ENCODE measurements at places on chromosomes 1 and 21.

DNA sequence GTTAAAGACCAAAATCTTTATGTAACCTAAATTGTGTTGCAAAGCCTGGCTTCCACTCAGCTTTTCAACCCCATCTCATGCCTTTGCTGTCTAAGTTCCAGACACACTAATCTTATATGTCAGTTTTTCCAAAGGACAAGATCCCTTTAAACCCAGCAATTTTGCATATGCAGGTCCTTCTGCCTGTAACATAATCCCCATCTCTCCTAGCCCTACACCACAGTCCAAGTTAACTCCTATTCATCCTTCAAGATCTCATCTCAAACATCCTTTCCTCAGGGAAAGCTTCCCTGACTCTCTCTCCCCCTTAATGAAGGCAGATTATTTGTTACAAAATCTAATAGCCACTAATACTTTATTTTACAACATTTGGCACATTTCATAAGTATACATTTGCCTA, 366.3 kb downstream of the PLPP3 start:
- DNase-seq = no peak

- no peak for DNase-seq
Measured at GRCh38 chr1:157965584-157965983, 27.9 kb upstream of the KIRREL1 start.

DNA sequence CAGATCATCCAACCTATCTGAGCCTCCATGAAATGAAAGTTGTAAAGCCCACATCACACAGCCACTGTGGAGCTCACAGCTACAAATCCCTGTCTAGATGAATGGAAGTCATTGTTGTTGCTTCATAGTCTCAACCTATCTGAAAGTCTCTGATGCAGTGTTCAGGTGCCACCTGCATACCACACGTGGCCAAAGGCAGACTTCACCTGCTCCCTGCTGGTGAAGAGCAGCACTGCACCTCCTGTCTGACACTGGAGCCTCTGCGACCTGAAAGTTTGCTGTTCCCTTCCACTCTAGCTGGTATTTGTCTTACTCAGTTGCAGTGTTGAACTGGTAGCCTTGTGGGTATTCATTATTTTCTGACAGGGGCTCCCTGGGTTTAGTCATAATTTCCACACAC, 18.4 kb downstream of the LORICRIN start:
- DNase-seq = no peak

GRCh38 chr1:199243423-199244061, 604.7 kb downstream of the PTPRC start:
- DNase-seq = no peak

DNA sequence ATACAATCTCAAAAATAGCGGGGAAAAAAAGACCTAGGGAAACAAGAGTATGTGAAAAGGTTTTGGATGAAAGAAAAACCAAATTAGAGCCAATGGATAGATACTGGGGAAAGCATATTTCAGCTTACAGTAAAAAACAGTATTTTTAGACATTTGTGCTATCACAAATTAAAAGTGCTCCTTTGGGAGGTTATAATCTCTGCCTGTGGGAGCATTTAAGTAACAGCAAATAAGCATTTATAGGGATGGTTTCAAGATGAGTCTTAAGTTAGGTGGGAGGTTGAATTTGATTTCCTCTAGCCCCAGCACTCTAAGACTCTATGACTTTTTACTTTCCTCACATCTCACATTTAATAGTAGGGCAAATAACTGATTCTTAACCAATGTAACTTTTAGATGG, 79.6 kb upstream of the SLFNL1 start:
- no peak for DNase-seq

- no peak for DNase-seq
Measured at GRCh38 chr1:211742889-211743529, 67.6 kb upstream of the NEK2 start.

DNA sequence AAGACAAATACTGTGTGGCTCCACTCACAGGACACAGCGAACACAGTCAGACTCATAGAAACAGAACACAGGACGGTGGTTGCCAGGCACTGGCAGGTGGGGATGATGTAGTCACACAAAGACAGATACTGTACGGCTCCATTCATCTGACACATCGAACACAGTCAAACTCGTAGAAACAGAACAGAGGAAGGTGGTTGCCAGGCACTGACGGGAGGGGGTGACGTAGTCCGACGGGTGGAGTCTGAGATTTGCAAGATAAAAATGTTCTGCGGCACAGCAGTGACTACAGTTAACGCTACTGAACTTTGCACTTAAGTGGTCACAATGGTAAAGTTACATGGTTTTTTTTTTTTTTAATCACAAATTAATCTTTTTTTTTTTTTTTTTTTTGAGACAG, 18.7 kb downstream of the C21orf58 start:
- DNase-seq = no peak

GRCh38 chr1:235996048-235996785, 68.7 kb downstream of the NID1 start:
- no peak for DNase-seq

DNA sequence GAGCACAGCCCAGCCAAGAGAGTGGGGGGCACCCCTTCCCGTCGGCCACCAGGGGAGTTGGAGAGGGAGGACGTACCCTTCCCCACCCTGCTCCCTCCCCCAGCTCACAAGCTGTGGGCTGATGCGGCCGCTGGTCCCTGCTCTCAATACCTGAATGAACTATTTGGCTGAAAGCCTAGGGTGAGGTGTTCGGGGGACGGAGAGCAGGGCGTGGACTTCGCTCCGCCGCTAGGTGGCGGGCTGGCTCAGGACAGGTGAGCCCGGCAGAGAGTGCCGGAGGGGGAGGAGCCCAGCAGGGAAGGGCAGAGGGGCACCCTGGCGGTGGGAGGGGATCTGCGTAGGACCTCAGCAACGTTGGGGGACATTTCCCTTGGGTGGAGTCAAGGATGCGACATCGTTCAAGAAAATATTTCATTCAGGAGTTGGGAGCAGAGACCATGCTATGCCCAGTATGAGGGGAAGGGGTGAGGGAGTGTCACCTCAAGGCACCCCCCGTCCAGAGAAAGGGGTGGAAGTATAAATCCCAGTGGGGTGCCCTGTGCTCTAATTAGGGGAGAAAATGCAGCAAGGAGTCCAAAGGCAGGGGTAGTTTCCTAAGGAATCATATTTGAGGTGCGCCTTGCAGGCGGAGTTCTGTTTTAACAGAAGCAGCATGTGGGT, 12.0 kb upstream of the RHBG start:
- no peak for DNase-seq

DNA sequence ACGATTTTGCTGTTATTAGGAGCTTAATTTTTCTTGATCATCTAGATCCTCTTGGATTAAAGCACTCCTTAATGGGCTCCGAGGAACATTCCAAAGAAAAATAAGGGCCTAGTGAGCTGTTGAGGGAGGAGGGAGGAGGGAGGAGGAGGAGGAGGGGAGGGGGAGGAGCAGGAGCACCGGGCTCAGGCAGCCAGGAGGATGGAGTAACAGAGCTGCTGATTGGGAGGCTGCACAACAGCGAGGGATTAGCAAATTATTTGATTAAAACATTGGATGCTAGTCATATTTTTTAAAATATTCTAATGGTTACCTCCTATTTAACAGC, 302.1 kb upstream of the RRP15 start:
- no peak for DNase-seq

DNA sequence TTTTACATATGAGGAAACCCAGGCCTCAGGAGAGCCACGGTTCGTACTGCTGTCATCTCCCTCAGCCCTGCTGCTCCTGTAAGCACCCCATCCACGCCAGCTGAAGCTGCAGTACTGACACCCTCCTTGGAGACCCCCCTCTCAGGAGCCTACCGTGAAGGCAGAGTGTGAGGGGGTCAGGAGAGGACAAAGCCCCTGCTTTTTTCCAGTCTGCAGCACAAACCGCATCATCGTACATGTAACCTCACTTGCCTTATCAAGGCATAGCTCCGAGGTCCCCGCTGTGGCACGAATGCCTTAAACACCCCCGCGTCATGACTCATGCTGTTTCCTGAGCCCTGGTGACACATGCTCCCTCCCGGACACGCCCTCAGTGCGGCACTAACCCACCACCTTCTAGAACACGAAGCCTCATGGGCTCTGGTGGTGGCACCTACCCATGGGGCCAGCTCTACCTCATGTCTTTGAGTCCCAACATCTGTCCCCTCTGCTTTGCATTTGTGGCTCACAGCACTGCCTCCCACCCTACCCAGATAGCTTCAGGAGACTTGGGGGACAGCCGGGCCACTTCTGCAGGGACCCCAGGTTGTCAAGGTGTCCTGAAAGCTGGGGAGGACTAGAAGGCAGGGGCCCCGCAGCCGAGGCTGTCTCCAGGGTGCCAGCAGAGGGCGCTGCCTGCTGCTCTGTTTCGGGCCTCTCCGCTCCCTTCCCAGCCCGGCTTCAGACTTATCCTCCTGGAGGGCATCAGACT, 4.9 kb downstream of the SH3BGRL3 start:
- DNase-seq = no peak

GRCh38 chr1:87231703-87232367, 96.8 kb upstream of the LMO4 start:
- no peak for DNase-seq

DNA sequence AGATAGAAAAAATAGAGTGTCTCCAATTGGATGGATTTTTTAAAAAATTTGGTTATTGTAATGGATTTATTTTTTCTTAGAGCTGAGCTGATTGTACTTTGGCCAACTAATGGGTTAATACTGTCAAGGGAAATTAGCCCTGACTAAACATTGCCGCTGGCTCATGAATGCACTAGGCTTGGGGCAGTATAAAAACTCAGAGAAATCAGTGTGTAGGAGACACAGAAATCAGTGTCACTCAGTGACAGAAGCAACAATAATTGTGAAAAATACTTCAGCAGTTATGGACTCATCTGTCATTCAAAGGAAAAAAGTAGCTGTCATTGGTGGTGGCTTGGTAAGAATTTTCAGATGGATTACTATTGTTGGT, at the start of gene KMO:
Gene KMO (plus strand): TSS at position 217 of the 370 bp plus-strand sequence. CDS start 67 bp downstream, at position 284.
- no peak for DNase-seq

GRCh38 chr1:10635085-10635896, 160.5 kb downstream of the PEX14 start:
- no peak for DNase-seq

GRCh38 chr21:16740511-16740910, 772.3 kb upstream of the CXADR start:
- no peak for DNase-seq

- DNase-seq = no peak
Measured at GRCh38 chr1:167663002-167663772, 33.2 kb downstream of the RCSD1 start.

DNA sequence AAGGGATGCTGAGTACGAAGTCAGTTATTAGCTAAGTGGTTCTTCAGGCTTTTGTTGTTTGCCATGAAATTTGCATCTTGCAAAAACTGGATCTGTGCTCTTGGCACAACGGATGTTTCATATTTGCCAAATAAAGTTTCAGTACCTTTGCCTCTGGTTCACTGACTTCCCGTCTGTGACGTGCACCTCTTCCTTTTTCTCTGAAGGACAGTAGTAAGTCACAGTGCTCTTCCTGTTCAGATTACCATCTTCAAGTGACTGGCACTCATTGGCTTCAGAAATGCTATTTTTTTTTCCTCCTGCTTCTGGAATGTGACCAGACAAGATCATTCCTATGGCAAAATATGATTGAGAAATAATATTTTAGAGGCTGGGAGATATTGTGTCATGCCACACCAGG, 75.9 kb upstream of the GREM2 start:
- no peak for DNase-seq

DNA sequence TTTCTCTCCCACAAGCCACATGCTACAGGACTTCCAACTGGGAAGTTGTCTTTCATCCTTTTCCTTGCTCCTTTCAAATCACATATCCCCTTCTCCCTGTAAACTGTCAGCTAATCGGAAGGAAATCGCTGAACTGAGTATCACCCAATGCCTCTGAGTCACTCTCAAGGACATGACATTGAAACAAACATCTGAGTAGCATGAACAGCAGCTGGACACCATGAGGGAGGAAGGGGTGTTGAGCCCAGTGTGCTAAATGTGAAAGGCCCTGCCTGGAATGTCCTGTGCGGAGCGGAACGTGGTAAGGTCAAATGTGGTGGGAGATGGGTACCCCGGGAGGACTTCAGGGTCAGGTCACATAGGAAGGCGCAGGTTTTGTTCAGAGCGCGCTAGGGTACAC, at the start of gene OR2AJ1:
Gene OR2AJ1 (plus strand): TSS at position 22 of the 400 bp plus-strand sequence. CDS start 8,880 bp downstream, outside the sequence.
- DNase-seq = no peak

DNA sequence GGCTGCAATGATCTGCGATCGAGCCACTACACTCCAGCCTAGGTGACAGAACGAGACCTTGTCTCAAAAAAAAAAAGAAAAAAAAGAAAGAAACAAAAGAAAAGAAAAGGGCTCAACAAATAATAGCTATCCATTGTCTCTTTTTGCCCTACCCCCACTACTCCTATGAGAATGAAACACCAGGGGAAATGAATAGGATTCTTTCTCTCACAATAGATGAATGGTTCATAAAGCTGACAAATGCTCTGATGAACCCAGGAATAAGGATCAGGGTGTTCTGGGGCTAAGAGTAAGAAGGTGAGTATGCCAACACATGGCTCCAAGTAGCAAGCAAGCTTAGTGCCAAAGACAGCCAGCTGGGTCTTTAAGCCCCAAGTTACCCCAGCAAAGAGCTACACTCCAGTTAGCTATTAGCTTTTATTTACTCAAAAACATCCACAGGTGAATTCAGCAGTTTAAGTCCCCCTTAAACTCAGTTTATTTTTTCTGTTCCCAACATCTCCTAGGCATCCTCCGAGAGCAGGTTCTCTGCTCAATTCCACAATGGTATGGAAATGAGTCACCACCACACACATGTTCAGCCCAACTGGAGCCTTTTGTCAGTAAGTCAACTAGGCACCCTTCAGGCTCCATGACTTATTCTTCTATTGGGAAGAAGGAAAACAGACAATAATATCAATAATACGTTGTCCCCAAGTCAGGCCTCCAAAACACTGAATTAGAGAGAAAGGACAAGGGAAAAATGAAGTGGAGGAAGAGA, 4.2 kb downstream of the ADORA3 start:
- DNase-seq = no peak

GRCh38 chr21:44699502-44700001, 2.6 kb downstream of the KRTAP10-12 start:
- DNase-seq = no peak

GRCh38 chr1:230753586-230754251, 6.5 kb downstream of the CAPN9 start:
- DNase-seq = no peak

- no peak for DNase-seq
Measured at GRCh38 chr1:233313434-233314155, 13.9 kb upstream of the MAP3K21 start.

DNA sequence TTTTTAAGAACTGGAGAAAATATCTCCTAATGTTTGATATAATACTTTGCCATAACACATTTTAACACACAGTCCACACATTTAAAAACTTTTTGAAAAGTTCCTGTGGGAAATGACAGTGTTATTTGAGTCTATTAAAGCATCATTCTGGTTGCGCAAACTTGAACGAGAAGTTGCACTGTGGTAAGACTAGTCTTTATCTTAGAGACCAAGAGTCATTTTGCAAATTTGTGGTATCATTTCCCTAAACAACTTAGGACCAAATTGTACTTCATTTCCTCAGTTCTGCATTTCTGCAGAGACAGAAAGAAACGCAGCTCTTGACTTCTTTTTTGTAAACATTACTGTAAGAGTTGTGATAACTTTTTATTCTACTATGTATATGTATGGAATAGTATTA, at the start of gene RGS18:
Gene RGS18 (plus strand): TSS at position 282 of the 400 bp plus-strand sequence. CDS start 176 bp downstream, outside the sequence.
- no peak for DNase-seq

- DNase-seq = no peak
Measured at GRCh38 chr1:15851210-15852035, 3.9 kb downstream of the SPEN start.

- no peak for DNase-seq
Measured at GRCh38 chr1:161791904-161792655, 26.0 kb downstream of the ATF6 start.

Data from fibroblast of skin of left biceps (primary cell).